ENCODE measurements at places on chromosomes 12 and 14.

GRCh38 chr14:104444159-104445030 is 135.2 kb upstream of the C14orf180 start:
- no peak for DNase-seq

DNA sequence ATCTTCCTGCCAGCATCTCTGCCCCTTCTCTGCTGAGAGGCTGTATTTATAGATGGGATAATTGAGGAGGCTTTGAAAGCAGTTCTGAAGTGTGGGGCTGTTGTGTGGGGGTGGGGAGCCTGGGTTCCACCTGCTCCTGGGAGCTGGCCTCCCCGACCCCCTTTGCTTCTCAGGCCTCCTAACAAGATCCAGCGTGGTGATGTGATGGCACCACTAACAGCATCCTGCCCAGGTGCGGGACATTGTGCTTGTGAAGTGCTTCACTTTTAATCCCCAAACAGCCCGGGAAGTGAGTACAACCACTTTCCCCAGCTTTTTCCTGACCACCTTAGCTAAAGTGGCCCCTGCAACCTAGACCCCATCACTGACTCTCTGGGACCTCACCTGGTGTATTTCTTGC is 95.1 kb upstream of the NRXN3 start:
- no peak for DNase-seq

DNA sequence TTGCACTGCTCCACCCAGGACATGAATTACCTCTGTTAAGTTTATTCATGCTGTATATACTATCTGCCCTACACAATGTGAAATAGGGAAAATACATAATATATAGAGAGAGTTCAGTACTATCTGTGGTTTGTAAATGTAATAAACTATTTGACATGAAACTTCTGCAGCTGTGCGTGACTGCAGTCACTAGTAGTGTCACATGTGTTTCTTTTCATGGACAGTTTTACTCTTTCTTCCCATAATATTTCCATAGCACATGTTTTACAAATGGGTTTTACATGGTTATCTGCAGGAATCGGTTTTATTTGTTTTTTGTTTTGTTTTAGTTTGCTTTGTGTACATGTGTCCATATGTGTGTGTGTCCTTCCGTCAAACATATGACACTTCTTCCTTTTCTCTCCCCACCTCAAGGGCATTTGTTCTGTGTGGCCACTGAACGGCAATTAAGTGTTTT is 1644.1 kb upstream of the FLRT2 start:
- DNase-seq = no peak

DNA sequence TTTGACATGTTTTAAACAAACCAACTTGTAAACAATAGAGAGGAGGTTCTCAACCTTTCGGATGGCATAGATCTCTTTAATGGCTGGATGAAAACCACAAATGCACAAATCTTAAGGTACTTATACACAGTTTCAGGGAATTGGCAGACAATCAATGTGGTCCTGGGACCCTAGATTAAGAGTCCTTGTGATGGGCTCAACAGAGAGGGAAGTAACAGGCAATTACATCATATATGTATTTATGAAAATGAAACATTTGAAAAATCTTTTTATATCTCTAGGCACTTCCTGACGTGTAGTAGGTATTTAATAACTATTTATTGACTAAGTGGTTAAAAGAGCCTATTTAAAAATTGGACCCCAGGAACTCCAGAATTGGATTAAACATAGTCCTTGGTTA is 897 bp downstream of the ACTR10 start:
- DNase-seq = no peak

- DNase-seq = no peak
These were observed 23.1 kb upstream of the PWP1 start for GRCh38 chr12:107662484-107662883.

DNA sequence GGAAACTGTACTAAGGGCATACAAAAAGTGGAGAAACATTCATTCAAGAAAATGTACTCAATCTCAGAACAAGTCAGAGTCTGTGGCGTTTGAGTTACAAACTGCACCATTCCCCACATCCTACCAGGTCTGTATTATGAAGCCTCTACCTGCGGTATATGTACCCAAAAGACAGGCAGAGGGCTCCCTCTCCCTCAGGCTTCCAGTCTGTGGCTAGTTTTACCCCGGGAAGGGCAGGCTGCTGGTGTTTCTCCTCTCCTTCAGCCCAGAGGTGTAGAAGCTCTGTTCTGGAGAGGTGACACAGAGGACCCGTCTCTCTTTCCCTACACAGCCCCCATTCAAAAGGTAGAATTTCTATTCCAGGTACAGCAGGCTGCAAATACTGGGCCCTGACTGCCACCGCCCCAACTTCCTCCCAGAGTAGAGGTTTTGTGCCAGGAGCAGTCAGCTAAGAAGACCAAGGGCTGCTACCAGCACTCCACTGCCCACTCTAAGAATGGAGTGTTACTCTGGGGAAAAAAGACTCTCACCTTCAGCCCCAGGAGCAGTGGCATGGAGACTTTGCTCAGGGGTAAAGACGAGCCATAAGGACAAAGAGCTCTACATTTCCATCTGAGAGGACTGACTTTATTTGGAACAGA is 39.4 kb downstream of the PARP11 start:
- no peak for DNase-seq

- DNase-seq = no peak
These were observed 97.9 kb upstream of the SOX5 start for GRCh38 chr12:24047326-24047725.

GRCh38 chr12:104827587-104827986 is 130.5 kb downstream of the SLC41A2 start:
- no peak for DNase-seq

DNA sequence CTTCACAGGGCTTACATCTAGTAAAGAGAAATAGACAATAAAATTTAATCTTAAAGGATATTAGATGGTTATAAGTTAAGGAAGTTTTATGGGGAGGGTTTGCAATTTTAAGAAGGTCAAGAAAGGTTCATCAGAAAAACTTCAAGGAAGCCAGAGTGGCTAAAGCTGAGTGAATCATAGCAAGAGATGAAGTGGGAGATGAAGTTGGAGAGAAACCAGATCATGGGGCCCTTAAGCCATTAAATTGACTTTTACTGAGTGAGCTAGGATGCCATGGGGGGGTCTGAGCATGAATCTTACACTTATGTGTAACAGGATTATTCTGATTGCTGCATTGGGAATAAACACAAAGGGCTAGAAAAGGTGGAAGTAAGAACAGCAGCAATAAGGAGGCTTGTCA is 189.2 kb downstream of the LRIG3 start:
- no peak for DNase-seq

- DNase-seq = no peak
These were observed 68.6 kb upstream of the RESF1 start for GRCh38 chr12:31890295-31891285.

DNA sequence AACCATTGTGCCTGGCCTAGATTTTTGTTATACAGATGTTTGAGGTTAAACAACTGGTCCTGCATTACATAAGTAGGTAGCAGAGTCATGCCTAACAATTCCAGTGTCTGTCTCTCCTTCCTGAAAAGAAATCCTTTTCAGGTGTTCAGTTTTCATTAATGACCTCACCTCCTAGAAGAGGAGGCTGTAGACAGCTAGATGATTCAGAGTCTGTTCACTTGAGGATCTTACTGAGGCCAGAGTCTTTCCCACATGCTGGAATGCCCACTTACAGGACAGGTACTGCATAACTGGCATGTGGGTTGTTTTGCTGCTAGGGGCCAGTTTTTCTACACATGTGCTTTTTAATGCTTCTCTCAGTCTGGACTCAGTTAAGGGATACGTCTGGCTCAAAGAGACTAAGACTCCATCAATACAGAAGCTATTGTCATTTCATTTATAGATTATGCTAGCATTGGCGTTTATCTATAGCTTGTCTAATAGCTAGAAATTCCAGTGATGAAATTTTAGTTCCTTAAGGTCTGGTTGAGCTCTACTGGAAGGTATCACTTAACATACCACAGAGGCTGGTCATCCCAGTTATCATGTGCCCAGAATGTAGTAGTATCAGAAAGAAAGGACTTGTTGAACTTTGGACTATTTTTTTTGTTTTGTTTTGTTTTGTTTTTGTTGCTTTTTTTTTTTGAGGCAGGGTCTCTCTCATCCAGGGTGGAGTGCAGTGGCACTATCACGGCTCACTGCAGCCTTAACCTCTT is 206.4 kb downstream of the ERC1 start:
- no peak for DNase-seq

GRCh38 chr12:58541300-58541690 is 379.0 kb downstream of the LRIG3 start:
- no peak for DNase-seq

- DNase-seq = no peak
These were observed 30.5 kb upstream of the DDHD1 start for GRCh38 chr14:53183611-53184010.

- DNase-seq = no peak
These were observed 22.8 kb downstream of the ITPK1 start for GRCh38 chr14:93092606-93093556.

DNA sequence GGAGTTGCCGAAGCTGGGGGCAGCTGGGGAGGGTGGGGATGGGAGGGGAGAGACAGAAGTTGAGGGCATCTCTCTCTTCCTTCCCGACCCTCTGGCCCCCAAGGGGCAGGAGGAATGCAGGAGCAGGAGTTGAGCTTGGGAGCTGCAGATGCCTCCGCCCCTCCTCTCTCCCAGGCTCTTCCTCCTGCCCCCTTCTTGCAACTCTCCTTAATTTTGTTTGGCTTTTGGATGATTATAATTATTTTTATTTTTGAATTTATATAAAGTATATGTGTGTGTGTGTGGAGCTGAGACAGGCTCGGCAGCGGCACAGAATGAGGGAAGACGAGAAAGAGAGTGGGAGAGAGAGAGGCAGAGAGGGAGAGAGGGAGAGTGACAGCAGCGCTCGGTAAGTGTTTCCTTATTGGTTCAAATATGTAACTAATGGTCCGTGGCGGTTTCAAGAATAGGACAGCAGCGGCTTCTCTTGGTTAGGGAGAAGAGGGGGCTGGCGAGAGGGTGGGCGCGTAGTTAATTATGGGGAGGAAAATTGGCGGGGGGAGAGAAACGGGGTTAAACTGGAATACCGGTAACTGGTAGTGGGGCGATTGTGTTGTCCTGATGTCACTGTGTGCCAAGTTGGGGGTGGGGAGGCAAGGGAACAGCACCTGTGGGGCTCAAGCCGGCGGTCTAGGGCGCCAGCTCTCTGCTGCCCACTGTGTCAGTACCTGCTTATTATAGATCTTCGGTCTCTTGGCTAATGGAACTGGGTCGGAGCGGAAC is 8.4 kb downstream of the HOXC8 start:
- DNase-seq = no peak

DNA sequence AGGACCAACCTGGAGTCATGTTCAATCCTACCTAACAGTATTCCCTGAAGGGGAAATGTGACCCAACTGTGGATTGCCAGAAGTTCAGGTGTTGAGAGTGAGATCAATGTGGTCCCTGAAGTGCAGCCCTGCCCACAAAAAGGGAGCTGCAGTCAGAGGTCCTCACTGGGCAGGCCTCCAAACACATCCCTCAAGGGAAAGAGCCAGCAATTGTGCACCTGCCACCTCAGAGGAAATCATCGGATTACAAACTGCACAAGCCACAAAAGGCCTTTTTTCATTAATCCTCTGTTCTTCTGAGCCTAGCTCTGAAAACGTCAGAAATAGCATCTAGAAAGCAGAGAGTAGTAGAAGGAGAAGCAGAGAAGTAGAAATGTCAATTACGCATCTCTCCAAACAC is 10.8 kb upstream of the MDM1 start:
- DNase-seq = no peak

DNA sequence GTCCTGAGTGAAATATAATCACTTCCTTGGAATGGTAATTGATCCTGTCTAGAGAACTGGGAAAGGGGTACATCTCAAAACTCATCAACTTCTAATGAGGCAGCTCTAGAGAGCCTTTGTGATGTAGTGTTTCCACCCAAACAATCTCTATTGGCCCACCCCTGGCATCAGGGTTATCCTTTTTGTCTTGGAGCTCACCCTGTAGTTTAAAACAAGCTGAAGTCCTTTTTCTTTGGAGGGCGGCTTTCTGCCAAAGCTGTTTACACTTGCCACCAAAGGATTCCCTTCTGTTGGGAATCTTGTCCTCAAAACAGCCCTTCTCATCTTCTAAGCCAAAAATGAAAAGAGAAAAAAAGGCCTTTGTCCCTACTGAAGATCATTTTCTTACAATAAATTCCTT is 60.6 kb upstream of the GTF2A1 start:
- no peak for DNase-seq

DNA sequence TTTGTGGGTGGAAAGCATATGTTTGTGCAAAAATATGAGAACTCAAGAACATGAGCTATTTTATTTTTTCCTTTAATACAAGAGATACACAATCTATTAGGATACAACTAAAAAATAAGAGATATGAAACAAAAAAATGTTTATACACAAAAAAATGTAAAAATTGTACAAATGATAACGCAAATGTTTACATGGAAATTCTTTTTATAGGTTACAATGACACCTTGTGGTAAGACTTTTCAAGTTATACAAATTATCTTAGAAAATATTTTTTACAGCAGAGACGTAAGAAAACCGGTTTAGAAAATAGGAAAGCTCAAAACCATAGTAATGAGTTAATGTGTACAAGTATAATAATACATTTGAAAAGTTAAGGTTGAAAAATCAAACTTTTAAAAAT is 25.5 kb downstream of the CEP83 start:
- no peak for DNase-seq

DNA sequence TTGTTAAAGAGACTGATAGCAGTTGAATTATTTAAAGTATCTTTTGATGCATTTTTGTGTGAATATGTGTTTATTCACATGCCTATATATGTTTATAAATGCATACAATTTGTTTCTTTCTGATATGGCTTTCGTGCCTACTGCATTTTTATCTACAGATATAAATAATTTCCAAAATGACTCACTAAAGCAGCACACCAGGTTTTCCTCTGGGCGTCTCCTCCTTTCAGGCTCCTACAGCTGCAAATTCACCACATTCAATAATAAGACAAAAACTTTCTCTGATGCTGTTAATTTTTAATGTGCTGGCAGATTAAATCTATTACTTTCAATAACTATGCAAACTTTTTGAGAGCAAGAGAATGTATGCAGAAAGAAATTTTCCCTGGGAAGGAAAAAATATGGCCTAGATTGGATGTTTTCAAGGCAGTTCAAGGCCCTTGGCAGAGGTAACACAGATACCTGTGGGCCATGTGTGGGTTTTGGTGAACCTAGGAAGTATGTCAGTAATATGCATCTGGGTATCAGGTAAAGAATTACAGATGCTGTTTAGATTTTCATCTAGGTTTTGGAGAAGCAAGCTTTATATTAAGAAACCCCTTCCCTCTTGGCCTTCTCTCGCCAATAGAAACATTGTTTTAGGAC is 381.8 kb downstream of the EGLN3 start:
- no peak for DNase-seq

GRCh38 chr14:102187044-102187443 is 47.3 kb downstream of the WDR20 start:
- DNase-seq = no peak

Measured in activated T-helper 1 cell treated with anti-CD3 and anti-CD28 coated beads, Interleukin-2, amount 50 U/mL, for 16 hours (primary cell).